ENCODE measurements at places on chromosomes 5 and 9.

DNA sequence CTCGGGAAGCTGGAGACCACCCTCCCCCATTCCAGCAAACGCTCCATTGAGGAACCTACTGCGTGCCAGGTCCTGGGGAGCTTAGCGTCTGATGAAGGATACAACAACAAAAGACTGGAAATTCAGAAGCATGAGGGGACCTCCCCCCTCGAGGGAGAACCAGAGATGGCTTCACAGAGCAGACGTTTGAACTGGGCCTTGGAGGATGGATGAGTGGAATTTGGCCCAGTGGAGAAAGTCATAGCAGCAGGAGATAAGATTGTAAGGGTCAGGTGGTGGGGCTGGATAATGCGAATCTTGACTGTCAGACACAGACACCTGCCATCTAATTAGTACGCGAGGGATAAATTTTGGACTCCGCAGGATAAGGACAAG, 1.2 kb upstream of the SLC25A51 start:
- no peak for DNase-seq

GRCh38 chr5:68372161-68372560, 156.6 kb downstream of the PIK3R1 start:
- no peak for DNase-seq

- no peak for DNase-seq
Observed at GRCh38 chr9:37096628-37097027, 23.7 kb upstream of the ZCCHC7 start.

- no peak for DNase-seq
Observed at GRCh38 chr5:179167871-179168451, 107.8 kb downstream of the ZNF354C start.

- DNase-seq = no peak
Observed at GRCh38 chr9:127011772-127012171, 97.2 kb downstream of the RALGPS1 start.

DNA sequence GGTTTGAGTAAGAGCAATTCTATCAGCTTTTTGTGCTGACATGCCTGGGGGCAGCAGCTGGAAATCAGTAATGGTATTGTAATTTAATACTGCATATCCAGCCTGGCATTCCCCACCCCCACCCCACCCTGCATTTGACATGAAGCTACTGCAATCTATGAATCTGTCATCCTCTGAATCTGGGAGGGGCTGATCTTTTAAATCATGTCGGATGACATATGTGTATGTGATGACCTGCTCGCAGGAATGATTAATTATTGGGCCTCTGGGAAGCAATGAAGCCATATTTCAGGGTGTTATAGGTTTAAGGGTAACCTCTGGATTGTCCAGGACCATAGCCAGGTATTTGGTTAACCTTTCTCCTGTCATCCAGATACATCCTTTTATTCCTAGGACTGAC, 64.6 kb upstream of the RASGRF2 start:
- no peak for DNase-seq

DNA sequence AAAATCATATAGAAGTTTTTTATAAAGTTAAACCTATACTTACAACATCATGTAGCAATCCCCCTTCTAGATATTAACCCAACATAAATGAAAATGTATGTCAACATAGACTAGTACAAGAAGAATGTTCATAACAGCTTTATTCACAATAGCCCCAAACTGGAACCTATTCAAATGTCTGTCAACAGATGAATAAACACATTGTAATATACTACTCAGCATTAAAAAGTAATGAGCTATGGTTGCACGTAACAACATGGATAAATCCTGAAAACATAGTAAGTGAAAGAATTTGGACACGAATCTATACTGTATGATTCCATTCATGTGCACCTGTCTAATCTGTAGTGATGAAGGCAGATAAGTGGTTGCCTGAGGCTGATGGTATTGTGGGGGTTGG, 73.9 kb downstream of the CSNK1G3 start:
- no peak for DNase-seq

- DNase-seq = no peak
Observed at GRCh38 chr5:159497221-159497620, 166.9 kb upstream of the IL12B start.

GRCh38 chr9:35748858-35749514, at the start of the genes GBA2 and RGP1:
GBA2 (minus strand) TSS chr9:35749228; CDS start chr9:35748704, 524 bp downstream.
RGP1 (plus strand) TSS chr9:35749287; CDS start chr9:35749756, 469 bp downstream.
- DNase-seq = peak; percentile 87

DNA sequence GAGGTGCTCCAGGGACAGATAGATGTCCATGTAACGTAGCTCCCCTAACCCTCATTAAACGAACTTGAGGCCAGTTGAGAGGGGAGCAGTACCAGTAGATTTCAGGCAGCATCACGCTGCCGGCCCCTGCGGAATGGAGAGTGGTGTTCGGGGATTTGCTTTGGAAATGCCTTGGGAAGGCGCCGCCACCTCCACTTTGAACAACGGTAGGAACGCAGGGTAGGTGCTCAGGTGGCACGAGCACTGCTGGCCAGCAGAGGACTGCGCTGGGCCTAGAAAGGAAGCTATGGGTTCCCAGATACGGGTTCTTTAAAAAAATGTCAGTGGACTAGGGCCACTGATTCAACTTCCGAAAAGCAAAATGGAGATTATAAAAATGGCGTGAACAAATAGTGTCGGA, 271.8 kb downstream of the FANCC start:
- DNase-seq = no peak

- no peak for DNase-seq
Observed at GRCh38 chr5:90099099-90099498, 310.5 kb downstream of the CETN3 start.

- DNase-seq = no peak
Observed at GRCh38 chr9:133523106-133523505, 1.7 kb downstream of the MYMK start.

GRCh38 chr5:40502736-40503135, 177.0 kb upstream of the PTGER4 start:
- no peak for DNase-seq

- DNase-seq = no peak
Observed at GRCh38 chr9:124499216-124499615, 8.0 kb downstream of the NR5A1 start.

- DNase-seq = peak; percentile 31
Observed at GRCh38 chr5:67003935-67004729, 192.5 kb downstream of the CD180 start.

DNA sequence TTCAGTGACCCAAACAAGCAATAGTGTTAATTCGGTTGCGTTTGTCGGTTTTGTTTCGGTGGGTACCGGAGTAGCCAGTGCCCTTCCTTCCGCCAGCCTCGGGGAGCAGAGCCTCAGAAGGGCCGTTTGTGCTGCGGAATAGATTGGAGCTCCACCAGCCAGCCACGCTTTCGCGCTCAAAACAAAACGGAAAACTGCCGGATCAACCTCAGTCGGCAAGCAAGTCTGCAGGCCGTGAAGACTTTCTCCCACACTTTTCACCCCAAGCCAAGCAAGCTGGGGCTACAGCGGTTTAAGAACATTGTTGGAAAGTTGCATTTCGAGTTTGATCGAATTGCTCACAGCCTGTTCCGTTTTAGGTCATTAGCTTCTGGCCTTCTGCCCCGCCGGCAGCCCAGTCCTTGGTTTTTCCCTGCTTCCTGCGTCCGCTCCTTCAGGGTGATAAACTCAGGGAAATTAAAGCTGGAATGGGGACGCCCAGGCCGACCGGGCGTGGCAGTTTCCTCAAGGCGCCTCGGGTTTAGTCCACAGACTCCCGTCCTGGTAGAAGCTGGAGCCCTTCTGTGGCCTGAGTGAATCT, 803 bp upstream of the CCNO start:
- no peak for DNase-seq

DNA sequence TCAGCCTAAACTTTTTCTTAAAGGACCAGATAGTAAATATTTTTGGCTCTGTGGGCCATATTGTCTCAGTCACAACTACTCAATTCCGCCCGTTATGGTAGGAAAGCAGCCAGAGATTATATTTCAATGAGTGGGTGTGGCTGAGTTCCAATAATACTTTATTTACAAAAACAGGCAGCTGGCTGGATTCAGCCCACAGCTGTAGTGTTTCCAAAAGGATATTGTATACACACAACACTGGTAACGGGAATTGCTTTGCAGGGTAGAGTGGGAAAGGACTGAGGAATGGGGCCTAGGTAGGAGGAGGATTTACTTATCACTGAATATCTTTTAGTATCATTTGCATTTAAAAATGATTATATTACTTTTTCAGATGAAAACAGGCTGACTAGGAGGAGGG, 21.0 kb downstream of the GCNT4 start:
- DNase-seq = no peak

- DNase-seq = no peak
Observed at GRCh38 chr5:9707732-9708462, 77.7 kb upstream of the TAS2R1 start.

DNA sequence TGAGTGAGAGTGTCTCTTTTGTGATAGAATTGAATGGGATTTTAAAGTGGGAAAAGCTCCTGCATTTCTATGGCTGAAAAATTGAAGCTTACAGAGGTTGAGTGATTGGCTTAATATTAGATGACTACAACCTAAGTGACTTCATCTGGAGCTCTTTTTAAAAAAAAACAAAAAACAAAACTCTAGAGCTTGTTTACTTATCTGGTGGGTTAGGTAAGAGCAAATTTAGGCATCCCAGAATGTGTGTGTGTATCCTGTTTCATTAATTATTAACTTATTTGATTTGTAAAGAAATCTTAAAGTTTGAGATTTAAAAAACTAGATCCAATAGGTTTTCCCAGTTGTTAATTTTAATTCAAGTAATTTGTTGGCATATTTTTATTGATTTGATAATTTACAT, 60.1 kb downstream of the SCAMP1 start:
- no peak for DNase-seq

DNA sequence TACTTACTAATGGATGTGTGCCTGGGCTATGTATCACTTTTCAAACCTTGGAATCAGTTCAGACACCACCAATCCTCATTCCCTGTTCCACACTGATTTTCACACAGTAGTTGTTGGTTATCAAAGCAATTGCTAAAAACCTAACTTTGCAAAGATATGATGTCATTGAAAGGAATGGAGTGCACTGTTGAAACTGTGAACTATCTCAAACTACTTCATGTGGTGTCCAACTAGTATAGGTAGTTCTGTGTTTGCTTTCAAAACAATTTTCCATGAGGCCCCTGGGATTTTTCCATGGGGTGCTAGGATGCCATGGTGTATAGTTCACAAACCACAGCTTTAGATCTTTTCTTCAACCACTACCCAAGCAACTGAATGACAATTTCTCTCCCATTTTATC, 17.8 kb downstream of the INIP start:
- no peak for DNase-seq

GRCh38 chr9:111297066-111297824, 32.8 kb downstream of the OR2K2 start:
- no peak for DNase-seq

DNA sequence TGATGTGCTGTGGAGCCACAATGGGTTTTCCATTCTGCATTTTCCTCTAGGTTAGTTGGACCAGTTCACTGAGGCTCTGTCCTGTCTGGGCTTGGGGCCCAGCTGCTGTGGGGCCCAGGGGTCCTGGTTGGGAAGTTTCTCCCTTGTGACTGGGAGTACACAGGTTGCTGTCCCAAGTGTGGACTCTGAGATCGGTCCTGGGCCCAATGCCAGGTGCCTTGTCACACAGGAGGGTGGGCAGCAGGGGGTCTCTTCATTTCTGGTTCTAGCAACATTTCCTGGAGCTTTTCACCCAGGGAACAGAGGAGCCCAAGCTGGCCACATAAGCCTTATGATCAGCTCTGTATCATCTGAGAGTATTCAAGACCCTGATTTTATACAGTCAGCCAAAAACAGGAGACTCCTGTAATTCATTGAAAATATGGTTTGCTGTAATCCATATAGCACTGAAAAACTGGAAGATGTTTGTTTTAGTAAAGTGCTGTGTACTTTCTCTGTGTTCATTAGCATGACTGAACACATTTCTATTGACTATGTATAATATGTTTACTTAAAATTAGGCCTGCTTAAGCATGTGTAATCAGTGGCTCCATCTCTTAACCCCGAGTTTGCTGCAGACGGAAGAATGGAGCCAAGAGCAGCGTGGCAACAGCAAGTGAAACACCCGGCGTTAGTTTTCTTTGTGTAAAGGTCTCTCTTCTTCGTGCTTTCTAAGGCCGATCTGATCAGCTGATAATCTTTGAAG, 62.5 kb downstream of the MVB12B start:
- no peak for DNase-seq
